ENCODE measurements at places on chromosomes 1 and 21.

DNA sequence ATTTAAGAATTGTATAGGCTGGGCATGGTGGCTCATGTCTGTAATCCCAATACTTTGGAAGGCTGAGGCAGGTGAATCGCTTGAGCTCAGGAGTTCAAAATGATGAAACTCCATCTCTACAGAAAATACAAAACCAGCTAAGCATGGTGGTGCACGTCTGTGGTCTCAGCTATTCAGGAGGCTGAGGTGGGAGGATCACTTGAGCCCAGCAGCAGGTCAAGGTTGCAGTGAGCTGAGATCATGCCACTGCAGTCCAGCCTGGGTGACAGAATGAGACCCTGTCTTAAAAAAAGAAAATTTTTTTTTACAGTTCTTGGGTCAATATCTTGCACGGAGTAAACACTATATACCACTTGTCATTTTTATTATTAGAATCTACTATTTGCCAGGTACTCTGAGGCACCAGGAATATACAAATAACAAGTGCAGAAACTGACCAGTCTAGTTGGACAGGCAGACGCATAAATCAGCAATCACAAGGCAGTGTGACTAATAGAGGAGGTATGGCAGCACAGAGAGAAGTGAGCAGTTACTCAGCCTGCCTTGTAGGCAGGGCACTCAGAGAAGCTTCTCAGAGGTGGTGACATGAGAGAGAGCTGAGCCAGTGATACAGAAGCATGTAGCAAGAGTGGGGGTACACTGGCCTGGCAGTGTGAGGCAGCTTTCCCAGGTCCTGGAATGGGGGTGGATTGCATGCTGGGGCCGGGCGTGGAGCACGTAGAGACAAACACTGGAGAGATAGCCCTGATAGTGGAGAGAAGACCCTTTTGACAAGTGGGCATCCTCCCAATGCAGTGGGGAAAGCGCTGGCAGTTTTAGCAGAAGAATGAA, 8.0 kb downstream of the PHLDA3 start:
- DNase-seq = no peak

DNA sequence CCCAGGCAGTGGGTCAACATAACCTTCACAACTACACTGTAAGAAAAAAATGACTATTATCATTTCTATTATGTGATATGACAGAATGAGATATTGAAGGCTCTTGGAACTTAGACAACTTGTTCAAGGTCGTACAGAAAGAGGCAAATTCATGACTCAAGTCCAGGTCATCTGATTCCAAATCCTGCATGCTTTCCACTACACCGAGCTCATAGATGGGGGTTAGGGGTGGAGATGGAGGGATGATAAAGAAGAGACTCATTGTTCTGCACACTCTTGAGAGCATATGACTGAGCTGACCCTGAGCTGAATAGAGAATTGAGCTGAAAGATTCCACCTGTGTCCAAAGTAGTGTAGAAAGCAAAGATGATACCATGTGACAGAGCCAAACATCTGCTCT, 2.8 kb downstream of the FCRL6 start:
- DNase-seq = no peak

GRCh38 chr1:71296551-71297134, 215.8 kb upstream of the ZRANB2 start:
- no peak for DNase-seq

GRCh38 chr1:208807446-208808127, 563.4 kb upstream of the PLXNA2 start:
- DNase-seq = no peak
